ENCODE measurements at places on chromosomes 2 and 18.

GRCh38 chr18:51491678-51492372, 294.3 kb upstream of the MEX3C start:
- no peak for DNase-seq

DNA sequence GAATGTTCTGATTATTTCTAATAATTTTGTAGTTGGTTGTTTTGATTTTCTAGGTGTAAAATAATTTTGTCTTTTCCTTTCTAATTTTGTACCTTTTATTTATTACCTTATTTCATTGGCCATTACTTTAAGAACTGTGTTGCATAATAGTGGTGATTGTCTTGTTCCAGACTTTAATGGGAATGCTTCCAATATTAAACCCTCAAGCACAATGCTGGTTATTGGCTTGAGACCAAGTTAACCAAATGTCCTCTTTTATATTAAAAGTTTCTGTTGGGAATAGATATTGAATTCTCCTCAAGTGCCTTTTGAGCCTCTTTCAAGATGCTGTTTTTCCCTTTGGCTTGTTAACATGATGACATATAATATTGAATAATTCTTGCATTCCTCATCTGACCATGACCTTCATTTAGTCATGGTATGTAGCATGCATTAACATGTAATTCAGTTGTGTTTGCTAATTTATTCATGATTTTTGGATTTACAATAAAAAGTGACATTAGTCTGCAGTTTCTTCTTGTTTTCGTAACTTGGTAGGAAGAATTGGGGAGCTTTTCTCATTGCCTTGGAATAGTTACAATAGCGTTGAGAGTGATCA, 141.7 kb downstream of the DIS3L2 start:
- no peak for DNase-seq

- no peak for DNase-seq
Measured at GRCh38 chr2:10768063-10768507, 44.5 kb downstream of the PDIA6 start.

GRCh38 chr2:147782141-147782930, 62.5 kb upstream of the ACVR2A start:
- no peak for DNase-seq

- DNase-seq: no peak
Measured at GRCh38 chr2:124911560-124911959, 886.5 kb downstream of the CNTNAP5 start.

DNA sequence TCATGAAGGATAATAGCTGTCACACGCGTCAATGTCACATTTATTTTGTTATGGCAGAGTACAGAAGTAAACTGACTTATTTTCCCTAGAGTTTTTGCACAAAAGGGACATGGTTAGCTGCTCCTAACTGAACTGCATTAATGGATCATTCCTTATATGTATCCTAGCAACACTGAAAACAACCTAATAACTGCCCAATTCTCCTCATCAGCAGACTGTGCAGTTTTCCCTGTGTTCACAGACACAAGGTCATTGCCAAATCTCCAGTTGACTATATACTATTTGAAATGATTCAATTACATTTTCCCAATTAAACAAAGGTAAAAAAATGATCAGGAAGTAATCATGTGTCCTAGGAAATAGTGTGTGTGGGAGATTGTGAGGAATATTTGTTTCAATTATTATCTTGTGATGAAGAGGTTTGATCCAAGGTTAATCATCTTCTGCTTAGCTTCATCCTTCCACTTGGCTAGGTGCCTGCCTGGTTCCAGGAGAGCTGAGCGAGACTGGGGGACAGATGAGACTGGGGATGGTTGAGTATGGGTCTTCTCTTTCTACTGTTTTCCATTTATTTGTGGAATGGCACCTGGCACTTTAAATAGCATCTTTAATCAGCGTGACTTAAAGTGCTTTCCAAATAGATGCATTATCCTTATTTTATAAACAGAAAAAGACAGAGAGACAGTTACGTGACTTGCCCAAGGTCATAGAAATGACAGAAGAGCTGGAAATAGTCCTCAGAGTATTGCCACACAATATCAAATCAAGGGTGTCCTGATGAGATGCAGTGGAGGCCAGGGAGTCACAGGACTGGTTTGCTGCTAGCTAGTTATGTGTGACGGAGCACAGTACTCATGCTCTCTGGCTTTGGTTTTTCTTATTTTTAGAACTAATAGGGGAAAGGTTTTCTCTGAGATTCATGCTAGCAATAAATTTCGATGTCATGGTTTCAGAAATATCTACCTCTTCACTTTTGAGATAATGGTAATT, 335.6 kb downstream of the PIK3C3 start:
- no peak for DNase-seq
